ENCODE measurements at places on chromosomes 6 and 20. TPM values are rescaled to one million over a fixed set of nuclear protein-coding genes. Genes with fewer than 3 reads are reported as not detected.

DNA sequence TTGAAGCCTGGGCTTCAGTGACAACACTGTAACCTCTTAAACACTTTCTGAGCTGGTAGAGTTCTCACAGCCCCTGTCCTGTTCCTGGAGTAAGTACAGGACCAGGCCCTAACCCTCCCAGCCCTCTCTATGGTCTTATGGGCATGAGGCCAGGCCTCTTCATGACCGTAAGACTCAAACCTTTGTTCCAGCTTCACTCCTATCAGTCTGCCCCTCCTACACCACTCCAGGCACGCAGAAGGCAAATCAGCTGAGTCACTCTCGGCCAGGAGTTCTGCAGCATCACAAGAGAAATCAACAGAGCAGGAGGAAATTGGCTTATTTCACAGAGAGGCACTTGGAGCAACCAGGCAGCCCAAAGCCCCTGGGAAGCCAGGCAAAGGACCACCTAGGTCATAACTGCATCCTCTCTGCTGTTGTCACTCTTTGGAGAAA is 25.3 kb upstream of the CHD6 start:
- DNase-seq: no peak

DNA sequence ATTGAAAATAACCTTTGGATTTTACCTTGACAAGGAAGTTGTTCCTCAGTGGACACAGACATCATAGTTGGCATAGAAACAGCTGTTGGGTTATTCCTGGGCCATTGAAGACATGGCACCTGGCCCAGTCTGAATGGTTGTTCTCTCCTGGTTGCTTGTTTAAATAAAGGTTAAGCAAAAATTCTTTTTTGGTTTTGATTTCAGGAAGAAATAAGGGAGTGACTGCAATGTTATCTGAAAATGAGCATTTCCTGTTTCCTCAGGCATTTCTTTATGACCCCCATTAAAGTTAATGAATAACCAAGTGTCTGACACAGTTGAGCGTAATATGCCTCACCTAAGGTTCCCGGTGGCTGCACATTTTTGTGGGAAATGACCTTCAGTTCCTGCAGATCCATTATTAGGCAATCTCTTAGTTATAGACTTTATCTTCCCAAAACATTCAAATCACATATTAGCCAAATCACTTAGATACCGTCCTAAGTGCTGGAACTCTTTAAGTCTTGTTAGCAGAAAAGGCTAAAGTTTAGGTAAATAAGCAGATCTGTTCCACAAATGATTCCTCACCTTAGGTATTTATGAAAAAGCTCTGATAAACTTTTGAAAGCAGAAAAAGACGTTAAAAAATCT is 648.7 kb upstream of the FLRT3 start:
- DNase-seq: no peak

Gene PRSS16
- total RNA-seq: 2.3 TPM

GRCh38 chr6:154156135-154156896 is 117.3 kb downstream of the OPRM1 start:
- DNase-seq: peak; percentile 81

DNA sequence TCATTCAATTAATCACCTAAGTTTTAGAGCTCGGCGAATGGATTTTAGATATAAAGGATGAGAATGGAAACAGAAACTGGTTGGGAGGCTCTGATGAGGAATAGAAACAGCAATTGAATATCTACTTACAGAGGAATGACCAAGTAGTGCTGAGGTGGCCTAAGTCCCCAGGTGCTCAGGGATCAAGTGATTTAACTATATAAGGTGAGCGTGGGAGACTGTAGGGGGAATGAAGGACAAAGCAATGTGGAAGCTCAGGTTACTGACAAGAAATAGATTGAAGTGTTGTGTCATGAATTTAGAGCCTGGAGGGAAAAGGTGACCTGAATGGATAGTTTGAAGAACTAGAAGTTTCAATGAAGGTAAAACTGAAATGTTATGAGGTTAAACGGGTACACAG is 495.4 kb upstream of the SOX4 start:
- DNase-seq: no peak

GRCh38 chr20:19966840-19967239 is 50.3 kb upstream of the NAA20 start:
- no peak for DNase-seq

GRCh38 chr20:58075586-58076345 is 152.7 kb downstream of the ANKRD60 start:
- DNase-seq: no peak

- no peak for DNase-seq
These were observed 175.8 kb downstream of the ISM1 start for GRCh38 chr20:13396826-13397225.

DNA sequence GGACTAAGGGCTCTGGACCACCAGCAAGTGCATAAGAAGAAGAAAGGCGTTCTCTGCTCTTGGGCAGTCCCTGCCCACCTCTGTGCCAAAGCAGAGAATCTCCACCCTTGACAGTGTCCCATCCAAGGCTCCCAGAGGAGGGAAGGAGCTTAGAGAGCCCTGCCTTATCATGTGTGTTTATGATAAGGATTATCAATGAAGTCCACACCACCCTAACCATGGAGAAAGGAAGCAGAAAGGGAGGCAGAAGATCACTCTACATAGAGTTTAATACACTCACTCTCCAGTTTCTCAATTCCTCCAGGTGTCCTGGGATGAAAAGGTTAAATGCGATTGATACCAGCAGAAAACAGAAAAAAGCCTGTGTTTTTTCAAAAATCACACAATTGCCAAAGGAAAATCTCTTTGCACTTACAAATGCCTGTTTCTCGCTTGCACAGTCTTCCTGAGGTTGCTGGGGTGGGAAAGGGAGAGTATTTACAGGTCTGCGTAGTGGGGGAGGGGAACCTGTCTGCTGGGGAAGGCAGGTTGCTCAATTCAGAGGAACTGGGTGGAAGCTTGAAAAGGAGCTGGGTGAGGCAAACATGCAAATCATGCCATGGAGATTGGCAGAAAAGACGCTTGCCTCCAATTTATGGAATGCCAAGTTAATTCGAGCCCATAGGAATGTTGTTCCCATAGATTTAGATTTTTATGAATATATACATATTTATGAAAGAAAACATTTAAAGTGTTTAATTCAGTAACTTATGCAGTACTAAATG is 104.0 kb downstream of the EYA2 start:
- DNase-seq: no peak

DNA sequence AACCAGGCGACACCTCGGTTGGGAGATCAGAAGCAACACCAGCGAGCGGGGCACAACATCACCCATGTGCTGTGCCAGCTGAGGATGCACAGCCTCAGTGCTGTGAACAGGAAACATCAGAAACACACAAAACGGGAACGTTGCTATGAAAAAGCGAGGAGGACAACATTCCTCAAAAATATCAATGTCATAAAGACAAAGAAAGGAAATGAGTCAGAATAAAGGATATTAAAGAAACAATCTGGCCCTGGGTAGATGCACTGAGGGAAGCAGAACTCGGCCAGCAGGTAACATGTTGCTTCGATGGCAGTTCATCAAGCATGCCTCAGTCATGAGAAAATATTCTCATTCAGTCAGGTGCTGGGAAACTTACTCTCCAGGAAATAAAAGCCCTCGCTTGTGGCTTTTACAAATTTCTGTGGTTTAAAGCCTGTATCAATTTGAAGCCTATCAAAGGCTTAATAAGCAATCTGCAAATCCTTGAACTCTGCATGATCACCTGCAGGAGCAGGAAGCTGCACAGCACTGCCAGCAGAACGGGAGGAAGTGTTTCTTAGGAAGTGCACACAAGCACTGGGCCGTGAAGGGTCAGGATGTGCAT is 77.5 kb downstream of the GINS1 start:
- DNase-seq: no peak

Gene ALDH8A1
- total RNA-seq: 0.24 TPM

DNA sequence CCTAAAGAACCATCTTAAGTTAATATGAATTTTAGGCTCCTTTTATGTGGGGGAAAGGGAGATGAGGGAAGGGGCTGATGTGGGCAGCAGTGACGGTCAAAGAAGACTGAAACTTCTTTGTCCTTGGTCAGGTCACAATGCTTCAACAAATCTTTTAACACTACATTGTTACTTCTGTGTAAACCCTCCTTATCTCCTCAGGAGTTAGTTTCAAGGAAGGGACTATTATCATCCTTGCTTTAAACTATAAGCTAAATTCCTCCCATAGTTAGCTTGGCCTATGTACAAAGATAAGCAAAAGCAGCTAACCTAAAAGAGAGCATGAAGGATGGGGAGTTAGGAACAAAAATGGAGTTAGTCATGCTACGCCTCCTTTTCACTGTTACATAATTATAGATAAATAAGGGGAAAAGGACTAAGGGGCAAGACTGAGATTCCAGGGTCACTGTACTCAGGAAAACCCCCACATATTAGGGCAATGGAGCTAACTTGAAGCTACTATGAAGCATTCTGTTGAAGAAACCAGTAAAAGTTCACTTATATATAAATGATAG is 172.7 kb upstream of the RUNX2 start:
- DNase-seq: no peak

GRCh38 chr6:125919618-125920017 is 37.0 kb upstream of the HINT3 start:
- peak; percentile 27 for DNase-seq

DNA sequence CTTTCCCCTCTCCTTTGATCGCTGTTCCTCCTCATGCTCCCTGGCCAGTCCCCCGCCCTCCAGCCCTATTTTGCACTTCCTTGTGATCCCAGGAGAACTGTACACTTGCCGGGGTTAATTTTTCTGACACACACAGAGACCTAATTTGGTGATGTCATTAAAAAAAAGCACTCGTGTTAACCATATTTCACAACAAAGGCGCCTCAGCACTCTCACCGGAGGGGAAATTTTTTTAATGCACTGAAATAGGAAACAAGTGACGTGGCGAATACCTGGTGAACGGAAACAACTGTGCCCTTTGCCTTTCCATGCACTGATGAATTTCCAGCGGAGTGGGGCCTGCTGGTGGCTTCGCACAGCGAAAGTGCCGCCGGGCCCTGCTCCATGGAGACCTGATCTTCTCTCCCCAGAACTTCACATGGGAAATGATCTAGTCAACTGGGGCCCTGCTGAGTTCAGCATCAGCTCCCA is 53.9 kb upstream of the TAGAP start:
- peak; percentile 83 for DNase-seq

DNA sequence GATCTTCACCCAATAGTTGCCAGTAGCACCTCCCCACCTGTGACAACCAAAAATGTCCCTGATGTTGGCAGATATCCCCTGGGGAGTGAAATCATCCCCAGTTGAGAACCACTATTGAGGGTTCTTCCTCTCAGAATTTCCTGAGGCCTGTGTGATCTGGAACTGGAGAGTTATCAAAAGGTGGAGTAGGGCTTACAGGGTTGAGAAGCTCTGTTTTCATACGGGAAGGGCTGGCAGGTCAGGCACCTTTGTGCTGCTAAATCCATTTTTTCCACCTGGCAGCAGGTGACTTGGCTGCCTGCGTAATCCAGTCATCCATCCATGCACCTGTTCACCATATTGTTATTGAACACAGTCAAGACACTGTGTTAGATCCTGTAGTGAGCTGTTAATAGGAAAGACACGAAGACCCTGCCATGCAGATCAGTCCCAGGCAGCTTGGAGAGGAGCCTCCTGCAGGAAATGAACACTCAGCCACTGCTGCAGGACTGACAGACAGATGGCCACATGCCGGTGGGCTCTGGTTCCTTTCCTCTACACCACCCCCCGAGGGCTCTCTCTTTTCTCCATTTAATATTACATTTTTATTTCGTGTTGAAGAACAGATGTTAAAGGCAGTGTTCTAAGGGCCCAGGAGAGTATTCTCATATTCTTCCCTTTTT is 5.4 kb downstream of the DUSP22 start:
- DNase-seq: no peak

Gene RUNX2
- total RNA-seq: 34.9 TPM

- no peak for DNase-seq
These were observed 38.5 kb downstream of the PANK2 start for GRCh38 chr20:3927486-3928291.

- DNase-seq: no peak
These were observed 33.6 kb upstream of the HSF2 start for GRCh38 chr6:122365775-122366403.

DNA sequence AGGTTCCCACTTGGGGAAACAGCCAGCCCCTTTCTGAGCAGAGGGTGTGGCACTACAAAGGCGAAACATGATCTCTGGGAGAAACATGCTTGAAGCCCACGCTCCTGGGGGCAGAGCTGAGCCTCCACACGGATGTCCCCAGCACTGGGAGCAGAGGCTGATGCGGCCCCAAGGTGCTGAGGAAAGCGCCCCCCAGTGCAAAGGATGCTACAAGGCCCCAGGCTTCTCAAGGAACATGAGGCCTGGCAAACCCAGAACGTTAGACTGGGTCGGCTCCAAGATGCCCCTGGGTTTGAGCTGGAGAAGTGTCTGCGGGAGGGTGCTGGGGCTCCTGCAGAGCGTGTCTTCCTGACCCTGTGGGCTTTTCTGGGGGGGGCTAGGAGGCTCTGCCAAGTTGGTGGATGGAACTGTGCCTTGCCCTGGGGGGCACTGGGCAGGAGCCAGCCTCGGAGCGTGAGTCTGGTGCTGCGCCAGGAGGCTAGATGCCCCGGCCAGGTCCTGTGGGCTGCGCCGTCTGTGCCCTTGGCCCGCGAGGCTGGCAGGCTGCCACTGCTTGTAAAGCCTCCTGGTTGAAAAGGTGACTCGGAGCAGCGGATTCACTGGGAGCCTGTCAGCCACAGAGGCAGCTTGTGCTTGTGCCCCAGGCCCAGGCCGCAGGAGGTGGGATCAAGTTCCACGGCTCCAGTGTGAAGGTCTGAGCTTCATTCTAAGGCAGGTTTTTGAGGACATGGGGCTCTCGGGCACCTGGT is 8.1 kb downstream of the SYNJ2 start:
- DNase-seq: no peak

DNA sequence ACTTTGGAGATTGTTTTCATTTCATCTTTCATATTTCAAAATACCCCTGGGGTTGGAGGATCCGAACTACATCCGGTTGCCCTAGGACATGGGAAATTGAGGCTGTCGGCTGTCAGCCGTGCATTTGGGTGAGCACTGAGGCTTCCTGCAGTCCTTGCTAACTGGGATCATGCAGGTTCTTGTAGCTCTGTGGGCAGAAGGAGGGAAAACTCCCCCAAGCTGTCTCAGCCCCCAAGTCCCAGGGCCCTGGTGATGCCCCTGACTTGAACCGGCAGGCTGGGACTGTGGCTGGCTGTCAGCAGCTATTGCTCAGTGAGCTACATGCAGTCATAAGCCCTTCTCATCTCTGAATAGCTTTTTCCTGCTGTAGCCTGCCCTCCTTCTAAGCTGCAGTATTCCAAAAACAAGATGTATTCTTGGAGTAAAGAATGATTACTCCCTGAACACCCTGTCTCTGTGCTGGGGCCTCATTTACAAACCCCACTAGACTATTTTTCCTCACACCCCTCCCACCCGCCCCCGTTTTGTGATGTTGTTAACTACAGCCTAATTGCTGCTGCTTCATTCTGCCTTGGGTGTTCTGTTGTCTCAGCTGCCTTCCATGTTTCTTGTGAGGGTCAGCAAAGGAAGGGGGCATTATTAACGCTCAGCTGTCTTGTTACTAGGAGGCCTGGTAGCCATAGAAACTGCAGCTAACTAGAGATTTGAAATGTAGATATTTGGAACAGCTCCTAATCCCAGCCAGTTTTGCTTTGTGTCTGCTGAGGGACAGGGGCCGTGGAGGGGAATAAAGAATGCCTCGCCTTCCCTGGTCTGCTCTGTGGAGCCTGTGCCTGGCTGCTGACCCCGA is 18.1 kb downstream of the MTRES1 start:
- DNase-seq: no peak

Gene PROKR2
- not detected for total RNA-seq

- peak; percentile 15 for DNase-seq
These were observed 405.3 kb upstream of the HS3ST5 start for GRCh38 chr6:114747995-114748625.
